ENCODE measurements at places on chromosomes 2 and 18.

- no peak for DNase-seq
These were observed 611.2 kb upstream of the PIK3C3 start for GRCh38 chr18:41343808-41344207.

GRCh38 chr2:98776136-98776535 is 45.2 kb upstream of the MGAT4A start:
- no peak for DNase-seq

- no peak for DNase-seq
These were observed 354.8 kb downstream of the DCC start for GRCh38 chr18:52694804-52695203.

GRCh38 chr18:8303151-8303755 is 306.0 kb upstream of the RAB12 start:
- no peak for DNase-seq

- DNase-seq = no peak
These were observed 30.7 kb downstream of the GPD2 start for GRCh38 chr2:156466739-156467405.

DNA sequence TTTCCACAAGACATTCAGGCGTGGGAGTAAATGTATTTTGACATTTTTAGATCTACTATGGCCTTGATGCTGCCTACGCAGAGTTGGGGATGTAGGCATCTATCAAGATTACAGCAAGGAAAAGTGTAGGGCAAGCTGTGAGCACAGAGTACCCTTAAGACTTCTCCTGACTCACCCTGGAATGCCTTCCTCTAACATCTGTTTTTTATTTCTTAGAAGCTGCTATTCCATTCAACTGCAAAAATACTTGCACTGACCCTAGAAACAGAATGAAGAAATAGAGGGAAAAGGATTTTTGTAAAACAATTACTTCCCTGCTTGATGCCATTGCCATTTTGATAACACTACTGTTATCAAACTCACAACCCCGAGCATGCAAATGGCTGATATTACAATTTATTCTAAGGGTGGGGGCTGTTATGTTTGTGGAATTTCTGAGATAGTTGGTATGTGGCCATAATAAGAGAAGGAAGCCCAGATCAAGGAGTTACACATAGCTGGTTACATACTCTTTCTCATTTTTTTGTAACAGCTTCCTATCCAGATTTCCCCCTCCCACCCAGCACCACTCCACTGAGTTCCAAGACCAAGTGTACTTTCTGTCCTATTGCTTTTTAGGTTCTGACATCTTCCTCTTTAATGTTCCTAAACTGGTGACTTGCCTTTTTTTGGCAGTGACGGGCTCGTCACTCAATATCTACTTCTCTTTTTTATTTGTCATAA is 6.0 kb upstream of the ROCK1 start:
- no peak for DNase-seq

- no peak for DNase-seq
These were observed 660.1 kb upstream of the SLC8A1 start for GRCh38 chr2:41111836-41112627.

DNA sequence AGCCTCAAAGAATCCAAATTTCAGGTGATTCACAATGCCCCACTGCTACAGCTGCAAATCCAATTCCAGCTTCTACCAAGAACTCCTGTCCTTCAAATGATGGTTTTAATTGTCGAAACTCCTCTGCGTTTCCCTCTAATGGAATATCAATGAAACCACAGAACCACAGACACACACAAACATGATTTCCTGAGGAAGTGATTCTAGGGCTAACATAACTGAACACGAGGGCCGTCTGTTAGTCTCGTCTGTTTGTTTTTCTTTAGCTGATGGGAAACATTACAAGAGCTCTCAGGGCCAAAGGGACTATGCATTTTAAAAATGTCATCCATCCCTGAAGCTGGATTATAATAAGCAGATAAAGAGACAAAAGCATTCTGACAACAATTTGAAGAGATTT is 59.4 kb downstream of the RNF152 start:
- DNase-seq = peak; percentile 5

GRCh38 chr2:85718009-85718391 is 23.8 kb downstream of the GNLY start:
- DNase-seq = no peak

DNA sequence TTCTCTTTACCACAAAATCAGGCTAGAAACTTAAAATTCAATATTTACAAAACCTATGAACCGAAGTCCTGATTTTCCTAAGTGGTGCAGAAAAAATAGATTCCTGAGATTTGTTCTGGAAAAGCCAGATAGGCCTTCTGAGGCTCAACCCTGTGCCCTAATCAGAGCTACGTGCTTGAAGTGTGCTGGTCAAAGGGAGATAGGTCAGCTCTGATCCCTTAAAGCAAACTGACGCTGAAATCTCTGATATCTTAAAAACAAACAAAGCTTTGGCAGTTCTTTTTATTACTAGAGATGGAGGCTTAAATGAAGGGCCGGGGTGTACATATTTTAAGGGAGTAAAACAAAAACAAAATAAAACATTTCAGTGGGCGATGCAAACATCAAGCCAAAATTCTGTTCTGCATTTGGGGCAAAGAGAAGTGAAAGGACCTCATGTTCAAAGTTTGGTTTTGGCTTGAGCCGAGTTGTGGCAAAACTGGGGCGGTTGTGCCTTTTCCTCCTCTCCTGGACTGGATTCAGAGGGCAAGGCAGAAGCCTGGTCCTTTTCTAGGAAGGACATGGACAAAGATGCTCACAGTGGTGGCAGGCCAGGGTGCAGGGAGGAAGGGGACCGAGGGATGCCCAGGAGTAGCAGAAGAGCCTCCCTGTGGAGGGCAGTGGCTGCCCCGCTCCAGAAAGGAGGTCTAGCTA is 295.0 kb downstream of the CDCA7 start:
- no peak for DNase-seq

DNA sequence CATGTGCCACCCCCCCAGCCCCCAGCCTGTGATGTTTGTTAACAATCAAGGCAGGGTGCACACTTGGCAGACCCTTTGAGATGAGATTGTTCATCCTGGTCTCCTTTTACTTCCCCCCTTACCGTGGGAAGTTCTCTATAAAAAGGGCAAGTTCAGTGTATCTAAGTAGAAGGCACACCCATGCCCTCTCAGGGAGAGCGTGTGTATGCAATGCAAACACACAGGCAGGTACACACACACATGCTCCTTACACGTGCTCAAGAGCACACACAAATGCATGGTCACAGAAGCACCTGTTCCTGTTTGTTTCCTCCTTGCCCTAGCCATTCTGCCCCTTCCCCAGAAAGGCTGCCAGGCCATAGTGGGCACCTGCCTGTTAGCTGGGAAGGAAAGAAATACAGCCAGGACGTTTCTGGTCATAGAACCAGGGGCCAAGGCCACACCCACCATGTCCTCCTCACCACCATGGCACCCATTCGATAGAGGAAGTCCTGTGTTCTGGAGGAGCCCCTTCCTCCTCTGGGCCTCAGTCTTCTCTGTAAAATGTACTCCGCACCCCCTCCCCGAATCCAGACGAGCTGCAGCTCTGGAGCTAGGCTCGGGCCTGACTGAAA is 3.1 kb downstream of the ATOH8 start:
- no peak for DNase-seq
